ENCODE measurements at places on chromosomes 5 and 9.
A peak's percentile ranks its signal among the peaks of the same experiment; 100 is the strongest.

- DNase-seq, result no peak
Measured at GRCh38 chr9:78753039-78753438, 456.1 kb downstream of the PSAT1 start.

- DNase-seq, result no peak
Measured at GRCh38 chr9:123281659-123282350, 13.4 kb upstream of the STRBP start.

GRCh38 chr9:125074976-125075375, 68.4 kb downstream of the SCAI start:
- no peak for DNase-seq

DNA sequence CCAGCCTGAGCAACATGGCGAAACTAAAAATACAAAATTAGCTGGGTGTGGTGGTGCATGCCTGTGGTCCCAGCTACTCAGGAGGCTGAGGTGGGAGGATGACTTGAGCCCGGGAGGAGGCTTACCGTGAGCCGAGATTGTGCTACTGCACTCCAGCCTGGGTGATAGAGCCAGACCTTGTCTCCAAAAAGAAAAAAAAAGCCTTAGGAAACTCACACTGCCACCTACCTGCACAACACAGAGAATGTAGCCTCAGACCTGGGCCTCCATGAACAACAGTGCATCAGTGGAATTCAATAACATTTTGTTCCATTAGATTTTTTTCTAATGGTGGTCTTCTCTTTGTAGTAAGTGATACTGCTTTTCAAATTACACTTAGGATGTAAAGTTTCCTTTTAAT, 63.8 kb upstream of the RARS1 start:
- DNase-seq, result peak; percentile 7

- peak; percentile 95 for DNase-seq
Measured at GRCh38 chr5:26761045-26761444, 277.3 kb downstream of the CDH9 start.

DNA sequence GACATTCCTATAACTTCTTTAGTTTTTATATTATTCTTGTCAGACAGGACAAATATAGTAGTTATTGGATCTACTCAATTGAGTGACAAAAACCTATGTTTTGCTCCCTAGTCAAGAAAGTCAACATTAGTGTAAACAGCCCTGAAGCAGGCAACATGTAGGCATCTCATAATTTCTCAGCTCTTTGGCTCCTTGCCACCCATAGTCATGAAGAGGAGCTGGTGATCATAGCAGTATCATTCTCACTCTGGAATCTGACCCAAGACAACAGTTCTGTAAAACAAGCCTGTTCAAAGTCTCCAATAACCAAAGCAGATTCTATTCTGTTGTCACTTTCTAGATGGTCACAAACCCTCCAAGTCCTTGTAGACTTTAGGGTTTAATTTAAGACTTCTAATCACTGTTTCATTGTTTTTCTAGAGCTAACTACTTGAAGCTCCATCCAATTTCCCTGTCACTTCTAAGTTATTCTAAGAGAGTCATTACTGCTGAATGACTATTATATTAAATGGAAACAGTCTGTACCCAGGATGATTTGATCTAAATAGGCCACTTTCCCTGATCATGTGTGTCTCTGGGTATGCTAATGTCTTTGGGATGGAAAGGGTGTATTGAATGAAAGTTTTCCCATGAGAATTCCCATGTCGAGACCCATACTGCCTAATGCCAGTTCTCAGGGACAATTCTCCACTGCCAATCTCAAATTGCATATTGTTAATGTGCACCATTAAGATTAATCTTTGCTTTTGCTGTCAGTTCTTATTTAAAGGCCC, 533.3 kb downstream of the ACTL7B start:
- DNase-seq, result peak; percentile 19

All from NCI-H345 (cell line).